ENCODE measurements at places on chromosomes 1 and 21.

GRCh38 chr1:172837816-172838679, 179.1 kb downstream of the FASLG start:
- DNase-seq, result no peak

DNA sequence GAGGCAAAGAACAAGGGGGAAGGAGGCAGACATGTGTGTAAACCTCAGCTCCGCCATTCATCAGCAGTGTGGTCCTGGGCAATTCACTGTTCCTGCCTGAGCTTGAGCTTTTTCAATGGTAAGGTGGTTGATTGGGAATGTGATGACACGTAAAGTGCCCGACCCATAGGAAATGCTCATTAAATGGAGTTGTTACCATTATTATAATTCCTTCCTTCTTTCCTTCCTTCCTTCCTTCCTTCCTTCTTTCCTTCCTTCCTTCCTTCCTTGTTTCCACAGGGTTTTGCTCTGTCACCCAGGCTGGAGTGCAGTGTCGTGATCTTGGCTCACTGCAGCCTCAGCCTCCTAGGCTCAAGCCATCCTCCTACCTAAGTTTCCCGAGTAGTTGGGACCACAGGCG, 4.3 kb downstream of the GPR37L1 start:
- DNase-seq, result no peak

GRCh38 chr1:45883658-45884057, 80.2 kb downstream of the MAST2 start:
- no peak for DNase-seq

GRCh38 chr1:57088653-57089052, 122.8 kb upstream of the C8B start:
- DNase-seq, result no peak

- DNase-seq, result no peak
These were observed 44.7 kb downstream of the SLC44A3 start for GRCh38 chr1:94864821-94865220.

- DNase-seq, result no peak
These were observed 10.0 kb downstream of the LRRC53 start for GRCh38 chr1:74502432-74502831.

DNA sequence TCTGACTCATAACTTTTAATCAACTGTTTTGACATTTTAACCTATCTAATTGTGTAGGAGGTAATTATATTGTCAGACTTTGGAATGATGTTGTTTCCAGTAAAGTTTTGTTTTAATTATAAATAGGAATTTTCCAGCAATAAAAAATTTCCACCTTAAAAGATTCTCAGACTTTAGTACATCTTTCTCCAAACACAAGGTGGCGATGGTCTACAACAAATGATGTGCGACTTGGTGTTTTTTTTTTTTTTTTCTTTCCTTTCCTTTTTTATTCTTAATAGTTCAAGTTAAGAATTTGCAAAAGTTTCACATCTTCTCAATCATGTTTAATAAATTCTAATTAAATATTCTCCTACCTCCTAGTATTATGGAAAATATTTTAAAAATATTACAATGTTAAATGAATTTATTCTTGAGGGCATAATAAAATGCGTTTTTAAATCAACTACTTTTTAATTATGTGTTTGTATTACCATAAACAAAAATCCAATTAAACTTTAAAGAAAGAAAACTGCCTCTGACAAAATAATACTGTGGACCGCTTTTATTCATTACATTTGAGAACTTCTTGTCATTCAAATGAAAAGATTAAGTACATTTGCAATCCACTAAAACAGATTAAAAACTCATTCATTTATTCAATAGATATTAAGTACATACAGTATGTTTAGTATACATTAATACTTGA, 4.4 kb upstream of the ADAMTS1 start:
- DNase-seq, result no peak

GRCh38 chr1:162016631-162017030, 7.0 kb downstream of the OLFML2B start:
- no peak for DNase-seq

Data from T-cell (primary cell).